ENCODE measurements at places on chromosomes 4 and X.

GRCh38 chr4:6561173-6561516, 13.8 kb upstream of the MAN2B2 start:
- no peak for DNase-seq

GRCh38 chrX:139058831-139059495, 347.4 kb upstream of the FGF13 start:
- no peak for DNase-seq

- no peak for DNase-seq
Measured at GRCh38 chr4:40369437-40370274, 34.5 kb downstream of the CHRNA9 start.

DNA sequence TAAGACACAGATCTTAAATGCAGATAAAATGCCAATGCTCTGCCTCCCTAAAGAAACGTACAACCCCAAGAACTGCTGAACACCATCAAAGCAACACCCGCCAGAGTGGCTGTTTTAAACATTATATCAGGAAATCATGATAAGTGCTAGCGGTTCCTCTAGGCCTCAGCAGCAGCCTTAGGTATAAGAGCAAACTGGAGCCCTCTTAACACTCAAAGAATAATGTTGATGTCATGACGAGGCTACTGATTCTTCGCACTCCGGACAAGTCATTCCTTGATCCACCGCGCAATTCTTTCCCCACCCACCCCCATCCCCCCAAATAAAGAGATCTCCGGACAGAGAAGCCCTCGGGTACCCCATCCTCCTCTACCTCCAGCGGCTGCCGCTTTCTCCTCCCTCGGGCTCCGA, 507 bp downstream of the LIN54 start:
- DNase-seq: no peak

All from NCI-H524 treated with DMSO at 0.1 percent for 48 hours (cell line).